ENCODE measurements at places on chromosomes 3 and 15. TPM values are rescaled to one million over a fixed set of nuclear protein-coding genes. Genes with fewer than 3 reads are reported as not detected.

Gene TRIM42
- total RNA-seq: not detected

Gene AMT
- 32.9 TPM for total RNA-seq

Gene ADAMTS17
- 9.6 TPM for total RNA-seq

Gene PRRT3
- total RNA-seq: 3.4 TPM

Gene KPNA4
- total RNA-seq: 18.2 TPM

DNA sequence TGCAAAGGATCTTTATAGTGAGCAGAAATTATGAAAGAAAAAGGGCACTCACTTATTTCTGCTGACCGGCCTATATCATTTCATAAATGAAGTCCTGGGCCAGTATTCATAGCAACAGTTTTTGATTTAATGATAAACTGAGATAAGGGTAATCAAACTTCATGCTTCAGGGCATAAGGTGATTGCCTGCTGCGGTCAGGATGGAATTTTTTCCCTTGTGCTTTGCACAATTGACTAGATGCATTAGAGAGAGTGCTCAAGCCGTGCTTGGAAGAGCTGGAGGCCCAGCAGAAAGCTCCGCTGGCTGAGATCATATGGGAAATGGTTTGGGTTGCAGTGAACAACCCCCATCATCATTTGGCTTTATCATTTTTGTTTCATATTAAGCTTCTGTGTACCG, 10.4 kb downstream of the SEMA6D start:
- no peak for DNase-seq

DNA sequence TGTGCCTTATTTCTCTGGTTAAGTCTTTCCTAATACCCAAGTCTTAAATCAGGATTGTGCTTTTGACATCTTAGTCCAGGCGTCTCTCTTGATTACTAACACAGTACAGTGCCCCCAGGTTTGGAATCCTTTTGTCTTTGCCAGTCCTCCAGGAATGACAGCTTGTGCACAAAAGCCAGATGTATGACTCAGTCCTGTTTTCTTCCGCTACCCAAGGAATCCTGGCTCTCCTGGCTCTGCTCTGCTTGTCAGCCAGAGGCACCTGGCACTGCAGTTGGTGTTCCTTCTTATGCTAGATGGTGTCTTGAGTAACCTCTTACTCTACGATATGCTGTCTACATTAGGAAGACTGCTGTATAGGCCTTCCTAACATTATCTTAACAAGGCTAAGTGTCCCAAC, 728.2 kb upstream of the NECTIN3 start:
- no peak for DNase-seq

GRCh38 chr15:60419753-60420152, 22.0 kb upstream of the ANXA2 start:
- DNase-seq: no peak

- DNase-seq: no peak
Observed at GRCh38 chr3:57778494-57778893, 22.4 kb downstream of the SLMAP start.

DNA sequence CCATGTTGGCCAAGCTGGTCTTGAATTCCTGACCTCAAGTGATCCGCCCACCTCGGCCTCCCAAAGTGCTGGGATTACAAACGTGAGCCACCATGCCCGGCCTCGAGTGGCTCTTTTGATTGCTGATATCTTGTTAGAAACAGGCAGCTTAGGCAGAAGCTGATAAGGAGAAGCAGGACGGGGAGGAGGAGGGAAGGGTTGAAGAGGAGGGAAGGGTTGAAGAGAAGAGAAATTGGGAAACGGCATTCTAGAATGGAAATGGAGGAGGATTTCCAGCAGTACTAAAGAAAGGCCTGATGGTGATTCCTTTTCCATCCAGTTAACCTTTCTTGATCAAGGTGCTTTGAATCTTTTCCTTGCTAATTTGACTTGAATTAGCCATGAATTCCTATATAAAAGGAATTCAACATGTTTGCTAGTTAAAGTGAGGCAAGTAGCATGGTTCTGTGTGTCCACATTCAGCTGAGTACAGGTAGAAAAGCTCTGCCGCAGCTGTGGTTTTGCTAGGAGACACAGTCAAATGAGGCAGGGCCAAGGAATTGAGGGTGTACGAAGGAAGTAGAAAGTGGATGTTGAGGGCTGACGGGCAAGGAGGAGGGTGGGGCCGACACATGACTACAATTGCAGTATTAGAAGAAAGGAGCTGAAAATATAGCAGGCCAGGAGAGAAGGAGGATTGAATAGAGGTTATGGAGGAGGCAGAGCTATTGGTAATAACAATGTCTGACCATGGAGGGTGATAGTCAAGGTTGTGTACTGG, 27.2 kb upstream of the ATP1B3 start:
- no peak for DNase-seq

GRCh38 chr15:38090223-38090622, 155.8 kb downstream of the TMCO5A start:
- no peak for DNase-seq

Data from Peyer's patch (tissue), 4 donors.